ENCODE measurements at places on chromosomes 5 and 9. TPM values are rescaled to one million over a fixed set of nuclear protein-coding genes. Genes with fewer than 3 reads are reported as not detected.

GRCh38 chr5:179231309-179231708 lies 114.0 kb downstream of the ADAMTS2 start:
- no peak for DNase-seq

DNA sequence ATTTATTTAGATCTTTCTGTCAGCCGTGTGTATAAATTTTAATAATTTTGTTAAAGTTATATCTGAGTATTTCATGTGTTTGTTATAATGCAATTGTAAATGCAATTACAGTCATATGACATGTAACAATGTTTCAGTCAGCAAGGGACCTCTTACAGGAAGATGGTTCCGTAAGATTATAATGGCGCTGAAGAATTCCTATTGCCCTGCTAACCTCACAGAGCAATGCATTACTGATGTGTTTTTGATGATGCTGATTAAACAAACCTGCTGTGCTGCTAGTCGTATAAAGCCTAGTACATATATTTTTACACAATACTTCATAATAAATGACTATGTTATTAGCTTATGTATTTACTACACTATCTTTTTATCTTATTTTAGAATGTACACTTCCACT lies 1166.4 kb downstream of the CDH12 start:
- DNase-seq = no peak

DNA sequence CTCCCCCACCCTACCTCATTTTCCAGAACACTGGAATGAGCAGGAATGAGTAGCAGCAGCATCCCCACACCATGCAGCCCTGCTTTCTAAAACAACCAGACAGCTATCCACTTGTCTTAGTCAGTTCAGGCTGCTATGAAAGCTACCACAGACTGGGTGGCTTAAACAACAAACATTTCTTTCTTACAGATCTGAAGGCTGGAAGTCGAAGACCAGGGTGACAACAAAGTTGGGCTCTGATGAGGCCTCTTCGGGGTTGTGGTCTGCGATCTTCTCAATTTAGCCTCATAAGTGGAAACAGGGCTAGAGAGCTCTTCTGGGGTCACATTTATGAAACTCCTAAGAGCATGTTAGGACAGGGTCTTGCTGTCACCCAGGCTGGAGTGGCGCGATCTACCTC lies 38.9 kb downstream of the LPAR1 start:
- no peak for DNase-seq

GRCh38 chr5:131364507-131365050 lies 100.7 kb downstream of the CDC42SE2 start:
- no peak for DNase-seq

GRCh38 chr9:108759835-108760234 lies 96.0 kb downstream of the ACTL7B start:
- DNase-seq = no peak

- no peak for DNase-seq
Measured at GRCh38 chr9:73167614-73168013, 15.9 kb downstream of the ANXA1 start.

DNA sequence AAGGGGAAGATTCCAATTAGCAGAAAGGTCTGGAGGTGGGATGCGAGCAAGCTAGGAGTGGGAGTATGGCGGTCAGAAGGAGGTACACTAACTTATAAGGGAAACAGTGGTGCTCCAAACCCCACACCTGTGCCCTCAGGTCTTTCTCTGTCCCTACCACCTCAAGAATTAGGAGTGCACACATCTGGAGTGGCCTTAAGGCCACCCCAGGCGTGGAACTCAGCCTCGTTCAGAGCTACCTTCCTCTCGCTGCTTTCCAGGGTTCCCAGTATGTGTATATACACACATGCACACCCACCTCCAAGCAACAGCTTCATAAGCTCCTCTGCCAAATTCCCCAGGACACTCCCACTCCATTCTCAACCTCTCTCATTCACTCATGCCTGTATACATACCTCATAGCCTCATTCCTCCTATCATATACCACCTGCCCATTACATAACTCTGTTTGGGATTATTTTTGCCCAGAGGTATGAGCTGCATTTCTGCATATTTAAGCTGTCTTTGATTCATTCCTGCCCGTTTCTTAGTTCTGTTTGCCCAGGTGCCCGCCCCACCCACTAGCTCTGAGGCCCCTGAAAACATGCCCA lies 118.7 kb downstream of the PSD2 start:
- DNase-seq = no peak

- DNase-seq = no peak
Measured at GRCh38 chr5:132259069-132259851, 1.8 kb downstream of the PDLIM4 start.

DNA sequence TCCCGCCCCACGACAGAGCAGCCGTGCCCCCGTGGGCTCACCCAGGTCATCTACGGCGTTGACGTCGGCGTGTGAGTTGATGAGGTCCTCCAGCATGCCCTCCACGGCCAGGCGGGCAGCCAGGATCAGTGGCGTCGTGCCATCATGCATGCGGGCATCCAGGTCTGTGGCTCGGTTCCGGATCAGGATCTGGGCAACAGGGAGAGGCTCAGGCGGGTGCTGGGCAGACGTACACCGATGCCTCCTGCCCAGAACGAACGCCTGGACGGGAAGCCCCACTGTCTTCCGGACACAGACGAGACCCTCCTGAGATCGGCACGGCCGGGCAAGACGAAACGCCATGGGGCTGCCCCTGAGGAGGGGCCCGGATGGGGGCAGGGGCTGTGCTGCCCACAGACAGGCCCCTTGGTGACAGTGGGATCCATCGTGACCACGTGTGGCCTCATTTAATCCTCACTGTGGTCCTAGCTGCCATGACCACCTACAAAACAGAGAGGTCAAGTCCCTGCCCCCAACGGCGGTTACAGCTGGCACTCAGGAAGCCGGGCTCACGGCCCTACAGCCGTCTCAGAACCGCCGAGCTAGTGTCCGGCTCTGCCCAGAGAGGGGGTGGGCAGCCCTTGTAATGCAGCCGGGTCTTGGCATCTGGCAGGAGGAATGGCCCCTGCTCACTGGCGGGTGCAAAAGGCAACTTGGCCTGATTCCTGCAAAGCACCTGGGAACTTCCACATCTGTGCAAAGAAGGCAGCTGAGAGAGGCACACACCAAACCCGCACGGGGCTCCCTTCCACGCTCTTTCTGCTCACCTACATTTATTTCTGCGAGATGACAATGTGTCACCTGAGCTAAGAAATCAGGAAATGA lies 16.5 kb upstream of the SEC16A start:
- DNase-seq = no peak

DNA sequence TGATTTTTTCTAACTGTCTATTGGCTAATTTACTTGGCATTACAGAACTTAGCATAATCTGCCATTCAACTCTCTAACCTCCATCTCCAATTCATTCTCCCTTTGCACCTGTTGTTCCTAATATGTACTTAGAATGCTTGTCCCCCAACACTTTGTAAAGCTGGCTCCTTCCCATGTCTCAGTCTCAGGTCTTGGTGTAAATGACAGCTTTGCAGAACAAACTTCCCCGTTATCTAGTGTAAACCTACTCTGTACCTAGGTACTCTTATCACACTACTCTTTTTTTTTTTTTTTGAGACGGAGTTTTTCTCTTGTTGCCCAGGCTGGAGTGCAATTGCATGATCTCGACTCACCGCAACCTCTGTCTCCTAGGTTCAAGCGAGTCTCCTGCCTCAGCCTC lies 77.2 kb upstream of the CTNNA1 start:
- DNase-seq = no peak

DNA sequence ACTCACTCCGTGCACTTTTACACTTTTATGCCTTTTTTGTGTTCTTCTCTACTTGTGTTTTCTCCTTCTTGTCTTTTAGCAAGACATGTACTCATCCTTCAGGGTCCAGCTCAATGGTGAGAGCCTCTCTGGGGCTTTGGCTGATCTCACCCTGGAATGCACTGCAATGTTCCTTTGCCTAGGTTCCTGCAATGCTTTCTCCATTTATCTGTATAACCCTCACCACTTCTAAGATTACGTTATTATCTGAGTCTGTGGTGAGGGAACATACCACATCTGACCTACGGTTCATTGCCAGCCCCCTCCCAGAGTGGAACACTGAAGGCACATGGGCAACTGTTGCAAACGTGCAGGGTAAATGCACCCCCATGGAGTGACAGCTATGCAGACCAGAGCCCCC lies 47.3 kb downstream of the KCNIP1 start:
- no peak for DNase-seq

- DNase-seq = no peak
Measured at GRCh38 chr9:133347515-133347984, 381 bp downstream of the MED22 start.

- no peak for DNase-seq
Measured at GRCh38 chr5:114415760-114416159, 53.9 kb downstream of the KCNN2 start.

DNA sequence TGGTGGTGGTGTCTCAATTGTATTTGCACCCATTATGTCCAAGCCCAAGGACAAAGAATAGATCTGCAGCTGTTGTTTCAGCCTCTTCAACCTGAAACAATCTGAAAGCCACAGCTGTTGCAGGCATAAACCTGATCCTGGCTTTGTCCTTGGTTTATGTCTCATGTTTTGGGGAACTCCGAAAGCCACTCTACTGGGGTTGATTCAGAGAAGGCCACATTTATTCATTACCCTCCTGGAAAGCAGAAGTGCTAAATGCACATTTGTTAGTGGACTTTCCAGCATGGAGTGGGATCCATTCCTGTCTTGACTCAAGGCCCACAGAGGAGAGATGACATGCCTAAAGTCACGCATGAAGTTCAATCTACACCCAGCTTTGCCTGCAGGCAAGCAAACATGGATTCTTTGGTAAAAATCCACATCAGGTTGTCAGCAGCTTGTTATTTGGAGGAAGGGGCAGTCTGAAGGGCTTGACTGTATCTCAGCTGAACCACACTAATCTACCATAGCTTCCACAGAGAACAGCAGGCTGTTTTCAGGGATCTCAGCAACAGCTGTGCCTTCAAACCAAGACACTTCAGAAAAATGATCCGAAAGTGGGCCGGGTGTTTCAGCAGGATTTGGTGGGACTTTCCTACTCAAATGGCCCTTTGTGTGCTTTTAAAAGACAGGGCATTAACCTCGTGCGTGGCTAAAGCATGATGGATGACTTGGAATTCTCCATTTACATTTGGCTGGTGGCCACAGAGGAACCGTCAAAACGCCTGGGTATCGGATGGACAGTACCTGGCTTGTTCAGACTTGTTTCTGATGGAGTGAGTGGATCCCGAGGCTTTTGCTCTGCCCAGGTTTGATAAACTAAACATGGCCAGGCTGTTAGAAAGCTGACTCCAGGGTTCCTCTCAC lies 36.2 kb upstream of the ADAM19 start:
- no peak for DNase-seq

DNA sequence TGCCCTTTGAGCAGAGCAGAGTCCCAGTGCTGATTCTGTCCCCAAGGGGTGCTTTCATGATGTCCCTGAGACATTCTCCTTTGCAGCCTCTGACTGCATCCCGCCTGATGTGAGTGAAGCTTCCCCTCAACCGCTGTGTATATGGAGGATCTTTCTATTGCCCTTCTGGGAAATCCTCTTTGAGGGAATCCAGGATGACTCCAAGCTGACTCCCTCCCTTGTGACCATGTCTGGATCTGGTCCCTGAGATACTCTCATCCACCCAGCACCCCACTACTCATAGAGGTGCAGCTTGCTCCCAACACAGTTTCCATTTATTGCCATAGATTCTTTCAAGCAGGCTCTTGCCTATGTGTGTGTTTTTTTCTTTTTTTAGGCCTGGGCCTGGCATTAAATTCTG lies 216.5 kb downstream of the SEC61B start:
- no peak for DNase-seq

DNA sequence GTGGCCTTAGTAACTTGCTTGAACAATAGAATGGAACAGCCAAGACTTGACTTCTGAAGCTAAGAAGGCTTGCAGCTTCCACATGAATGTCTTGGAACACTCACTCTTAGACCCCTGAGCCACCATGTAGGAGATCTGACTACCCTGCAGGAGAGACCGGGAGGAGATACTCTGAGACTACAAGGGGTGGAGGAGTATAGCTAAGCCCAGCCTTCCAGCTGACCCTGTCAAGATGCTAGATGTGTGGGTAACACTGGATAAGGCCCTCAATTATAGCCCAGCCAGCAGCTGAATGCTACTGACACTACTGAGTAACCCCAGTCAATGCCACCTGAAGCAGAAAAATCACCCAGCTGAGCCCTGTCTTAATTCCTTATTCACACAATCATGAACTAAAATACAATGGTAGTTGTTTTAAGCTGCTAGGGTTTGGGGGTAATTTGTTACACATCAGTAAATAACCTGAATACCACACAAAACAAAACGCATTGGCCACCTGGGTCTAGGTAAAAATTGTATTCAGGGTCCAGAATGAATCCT lies 180.9 kb downstream of the FSTL4 start:
- no peak for DNase-seq

- DNase-seq = no peak
Measured at GRCh38 chr5:169933616-169934015, 46.7 kb downstream of the INSYN2B start.

DNA sequence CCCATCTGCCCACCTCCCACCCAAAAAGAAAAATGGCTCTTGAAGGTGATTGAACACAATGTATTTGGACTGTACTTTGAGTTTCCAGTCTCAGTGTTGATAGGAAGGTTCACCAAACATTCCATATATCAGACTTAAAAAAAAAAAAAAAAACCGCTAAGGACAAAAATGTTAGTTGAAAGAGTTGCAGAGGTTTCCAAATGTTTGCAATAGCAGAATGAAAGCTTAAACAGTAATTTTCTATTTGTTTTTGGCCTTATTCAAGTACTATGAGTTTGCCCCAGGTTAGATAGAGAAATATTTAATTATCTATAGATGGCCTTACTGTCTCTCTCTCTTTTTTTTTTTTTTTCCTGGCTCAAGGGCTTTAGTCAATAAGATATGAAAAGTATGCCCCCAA lies 6.1 kb downstream of the LRRTM2 start:
- no peak for DNase-seq

FAXDC2 gene
- total RNA-seq = not detected

SPINK7 gene
- total RNA-seq = not detected

RELL2 gene
- total RNA-seq = 6.9 TPM

ADAMTS19 gene
- total RNA-seq = not detected

CTXN3 gene
- not detected for total RNA-seq

TMC1 gene
- 0.15 TPM for total RNA-seq

PCDHGA10 gene
- 5.1 TPM for total RNA-seq

All from renal cortical epithelial cell (primary cell).